ENCODE measurements at places on chromosomes 1 and 21.

GRCh38 chr1:1085911-1086841, 12.1 kb upstream of the RNF223 start:
- no peak for DNase-seq

DNA sequence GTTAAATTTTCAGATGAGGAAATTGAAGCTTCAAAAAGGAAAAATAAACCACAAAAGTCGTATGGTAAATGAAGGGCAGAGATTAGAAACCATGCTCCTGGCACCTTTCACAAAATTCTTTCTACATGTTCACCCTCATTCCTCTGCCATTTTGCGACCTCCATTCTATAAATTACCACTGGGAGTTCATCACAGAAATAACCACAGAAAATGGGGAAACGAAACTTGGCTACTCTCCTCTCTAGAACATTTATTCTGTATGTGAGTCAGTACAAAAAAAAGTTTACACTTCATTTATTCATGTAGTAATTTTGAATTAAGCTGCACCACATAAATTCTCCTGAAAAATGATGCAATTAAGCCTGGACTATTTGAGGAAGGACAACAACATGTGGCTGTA, 320.9 kb upstream of the C1orf87 start:
- DNase-seq, result no peak

DNA sequence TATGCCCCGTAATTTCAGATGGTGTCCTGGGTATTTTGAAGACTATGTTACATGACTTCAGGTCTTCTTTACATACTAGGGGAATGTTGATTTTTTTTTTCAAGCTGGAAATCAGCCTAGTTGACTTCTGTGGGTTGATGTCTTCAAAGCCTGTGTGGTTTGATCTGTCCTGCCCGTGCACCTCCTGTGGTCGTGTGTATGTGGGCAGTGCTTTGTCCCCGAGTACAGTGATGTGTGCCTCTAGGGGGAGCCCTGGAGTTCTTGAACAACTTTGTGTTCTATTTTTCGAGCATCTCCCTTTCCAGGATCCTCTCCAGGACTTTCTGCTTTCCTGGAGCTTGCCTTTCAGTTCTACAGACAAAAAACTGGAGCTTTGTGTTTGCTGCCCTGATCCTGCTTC, 28.9 kb downstream of the OBSCN start:
- no peak for DNase-seq

- DNase-seq, result no peak
These were observed 20.2 kb downstream of the TMEM63A start for GRCh38 chr1:225861834-225862580.

- no peak for DNase-seq
These were observed 1.0 kb downstream of the APOA2 start for GRCh38 chr1:161222175-161223019.

GRCh38 chr1:57683037-57683942, 259.4 kb upstream of the DAB1 start:
- peak; percentile 46 for DNase-seq

DNA sequence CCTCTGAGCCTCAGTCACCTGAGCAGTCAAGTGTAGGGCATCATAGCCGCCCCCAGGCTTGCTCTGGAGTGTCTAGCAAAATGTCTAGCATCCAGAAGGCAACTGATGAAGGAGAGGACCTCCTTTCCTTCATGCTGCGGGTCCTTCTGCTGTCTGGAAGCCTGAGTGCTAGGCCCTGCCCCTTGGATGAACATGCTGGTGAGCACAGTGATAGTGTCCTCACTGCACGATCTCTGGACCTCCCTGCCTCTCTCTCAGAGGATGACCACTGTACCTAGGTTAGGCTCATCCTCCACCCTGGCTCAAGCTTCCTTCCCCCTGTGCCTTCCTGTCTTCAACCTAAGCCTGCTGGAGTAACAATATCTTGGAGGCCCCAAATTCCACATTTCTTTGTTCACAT, 128.6 kb downstream of the TENT5C start:
- no peak for DNase-seq

DNA sequence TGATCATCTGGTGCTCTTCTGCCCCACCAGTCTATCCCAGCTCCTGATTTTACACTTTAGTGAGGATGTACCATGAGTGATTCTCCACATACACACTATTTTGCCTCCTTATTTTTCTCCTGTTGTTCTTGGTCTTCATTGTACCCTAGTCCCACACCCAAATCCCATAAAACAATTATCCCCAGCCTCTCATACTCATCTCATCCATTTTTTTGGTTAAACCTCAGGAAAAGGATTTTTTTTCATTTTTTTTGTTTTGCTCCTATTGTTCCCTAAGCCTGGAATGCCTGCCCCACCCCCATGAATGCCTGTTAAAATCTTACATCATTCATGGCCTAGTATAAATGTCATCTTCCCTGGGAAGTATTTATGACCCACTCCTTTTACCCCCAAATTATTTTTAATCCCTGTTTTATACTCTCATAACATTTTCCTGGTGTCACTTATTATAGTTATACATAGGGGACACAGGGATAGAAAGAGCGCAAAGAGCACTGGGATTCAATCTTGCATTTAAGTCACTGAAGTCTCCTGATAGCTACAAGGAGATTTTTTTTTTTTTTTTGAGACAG, 4.9 kb upstream of the LINGO4 start:
- no peak for DNase-seq

DNA sequence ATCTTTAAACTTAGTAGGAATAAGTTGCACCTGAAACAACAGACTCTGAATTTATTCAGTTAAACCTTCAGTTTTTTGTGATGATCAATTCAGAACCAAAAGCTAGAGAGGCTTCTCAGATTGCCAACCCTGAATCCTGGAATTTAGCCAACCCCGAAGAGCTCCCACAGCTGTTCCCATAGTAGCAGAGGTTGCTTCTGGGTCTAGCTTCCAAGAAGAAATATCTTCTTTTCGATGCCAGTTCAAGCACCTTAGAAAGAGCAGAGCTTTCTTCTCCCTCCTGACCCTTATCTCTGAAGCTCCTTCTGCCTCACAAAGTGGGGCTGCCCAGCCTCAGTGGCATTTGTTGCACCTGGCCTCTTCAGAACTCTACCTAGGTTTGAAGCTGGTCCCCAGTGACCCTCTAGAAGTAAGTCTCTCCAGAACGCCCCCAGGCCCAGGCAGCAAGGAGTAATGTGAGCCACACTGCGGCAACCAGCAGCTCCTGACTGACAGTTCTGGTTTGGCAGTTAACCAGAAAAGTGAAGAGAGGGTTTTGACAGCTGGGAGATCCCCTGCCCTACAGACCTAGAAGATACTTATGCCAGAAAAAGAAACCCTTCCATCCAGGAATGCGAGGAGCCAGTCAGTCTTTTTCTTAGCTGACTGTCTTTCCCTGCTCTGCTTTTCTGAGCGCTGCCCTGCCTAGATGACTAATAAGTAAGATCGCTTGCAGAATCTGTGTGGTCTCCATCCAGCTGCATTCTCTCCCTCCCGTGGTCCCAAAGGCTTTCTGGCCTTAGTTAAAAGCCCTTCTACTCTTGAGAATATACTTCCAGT, 165.9 kb downstream of the ADGRL4 start:
- peak; percentile 79 for DNase-seq

GRCh38 chr21:16708101-16708835, 804.6 kb upstream of the CXADR start:
- DNase-seq, result peak; percentile 52

- peak; percentile 43 for DNase-seq
These were observed 15.5 kb upstream of the CITED4 start for GRCh38 chr1:40877698-40878097.

GRCh38 chr21:14414932-14415508, 32.1 kb upstream of the HSPA13 start:
- peak; percentile 2 for DNase-seq

- no peak for DNase-seq
These were observed 103.2 kb downstream of the BEND5 start for GRCh38 chr1:48673332-48674105.

- DNase-seq, result no peak
These were observed 7.8 kb downstream of the ETS2 start for GRCh38 chr21:38813547-38813946.

DNA sequence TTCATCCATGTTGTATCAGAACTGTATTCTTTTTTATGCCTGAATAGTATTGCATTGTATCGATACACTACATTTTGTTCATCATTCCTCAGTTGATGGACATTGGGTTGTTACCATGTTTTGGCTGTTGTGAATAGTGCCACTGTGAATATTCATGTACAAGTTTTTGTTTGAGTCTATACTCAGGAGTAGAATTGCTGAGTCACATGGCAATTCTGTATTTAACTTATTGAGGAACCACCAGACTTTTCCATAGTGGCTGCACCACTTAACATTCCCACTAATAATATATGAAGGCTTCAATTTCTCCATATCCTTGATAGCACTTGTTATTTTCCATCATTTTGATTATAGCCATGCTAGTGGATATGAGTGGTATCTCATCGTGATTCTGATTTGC, 56.2 kb downstream of the ALG6 start:
- DNase-seq, result no peak

DNA sequence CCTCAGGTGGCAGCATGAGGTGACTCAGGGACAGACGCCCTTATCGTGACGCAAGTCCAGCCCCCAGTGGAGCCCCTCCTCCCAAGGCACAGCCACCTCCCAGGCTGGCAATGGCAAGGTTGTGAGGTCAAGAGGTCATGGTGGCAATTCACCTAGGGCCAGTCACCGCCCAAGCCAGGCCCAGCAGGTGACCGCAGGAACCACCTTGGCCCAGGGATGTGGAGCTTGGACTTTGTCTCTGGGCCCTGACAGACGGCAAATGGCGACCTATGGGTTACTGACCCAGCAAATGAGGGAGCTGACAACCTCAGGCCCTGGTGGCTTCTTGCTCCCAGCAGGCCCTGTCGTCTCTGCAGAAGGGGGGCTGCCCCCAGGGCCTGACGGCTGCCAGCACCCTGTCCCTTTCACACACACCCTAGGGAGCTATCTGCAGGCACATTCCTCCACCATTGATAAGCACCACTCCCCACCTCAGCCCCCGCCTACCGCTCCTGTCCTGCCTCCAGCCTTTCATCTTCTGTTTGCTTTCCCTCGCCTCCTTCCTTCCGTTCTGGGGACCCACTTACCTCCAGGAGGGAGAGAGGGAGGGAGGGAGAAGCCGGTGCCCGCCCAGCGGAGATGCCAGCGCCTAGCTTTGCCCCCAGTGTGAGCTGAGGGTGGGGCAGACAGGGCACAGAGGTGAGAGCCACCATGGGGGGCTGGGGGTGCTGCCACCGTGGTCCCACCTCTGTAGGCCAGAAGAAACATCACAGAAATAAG, 12.1 kb downstream of the EPHA2 start:
- no peak for DNase-seq

GRCh38 chr1:219304227-219305226, 130.8 kb downstream of the LYPLAL1 start:
- DNase-seq, result no peak

- DNase-seq, result no peak
These were observed 49.2 kb upstream of the IGSF21 start for GRCh38 chr1:18058206-18058921.

- DNase-seq, result no peak
These were observed 2.7 kb downstream of the POU2F1 start for GRCh38 chr1:167223144-167224103.

DNA sequence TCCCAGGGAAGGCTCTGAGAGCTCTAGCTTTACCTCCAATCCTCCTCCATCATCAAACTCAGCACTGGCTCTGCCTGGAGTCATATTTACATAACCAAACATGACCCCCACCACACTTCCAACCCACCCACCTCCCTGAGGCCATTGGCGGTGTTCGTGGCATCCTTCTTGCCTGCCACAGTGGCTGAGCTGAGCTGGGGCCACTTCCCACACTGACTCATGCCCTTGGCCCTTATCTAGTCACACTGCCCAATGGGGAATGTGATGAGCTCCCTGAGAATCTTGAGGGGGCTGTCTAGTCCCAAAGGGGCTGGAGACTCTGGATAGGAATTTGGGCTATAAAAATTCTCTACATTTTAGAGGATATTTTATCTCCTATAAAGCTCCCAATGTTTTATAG, 230.9 kb upstream of the IRF2BP2 start:
- DNase-seq, result no peak

GRCh38 chr1:232622378-232622777, 7.6 kb downstream of the SIPA1L2 start:
- no peak for DNase-seq

DNA sequence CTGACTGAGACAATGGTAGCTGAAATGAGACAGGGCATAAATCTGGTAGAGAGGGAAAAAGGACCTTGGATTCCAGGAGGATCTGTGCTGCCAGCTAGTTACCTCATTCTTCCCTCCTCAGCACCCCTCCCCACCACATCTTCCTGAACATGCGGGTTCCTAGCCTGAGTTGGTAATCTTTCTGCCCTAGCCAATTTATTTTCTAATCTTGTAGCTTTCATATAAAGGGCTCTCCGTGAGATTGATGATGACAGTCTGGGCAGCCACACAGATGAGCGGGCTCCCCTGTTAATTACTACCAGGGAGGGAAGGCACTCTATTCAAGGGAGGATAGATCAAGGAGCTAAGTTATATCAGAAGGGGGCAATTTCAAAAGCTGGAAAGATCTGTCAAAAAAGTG, 20.2 kb downstream of the ARHGEF11 start:
- no peak for DNase-seq

- peak; percentile 60 for DNase-seq
These were observed 283.1 kb downstream of the LMX1A start for GRCh38 chr1:165073185-165074007.

DNA sequence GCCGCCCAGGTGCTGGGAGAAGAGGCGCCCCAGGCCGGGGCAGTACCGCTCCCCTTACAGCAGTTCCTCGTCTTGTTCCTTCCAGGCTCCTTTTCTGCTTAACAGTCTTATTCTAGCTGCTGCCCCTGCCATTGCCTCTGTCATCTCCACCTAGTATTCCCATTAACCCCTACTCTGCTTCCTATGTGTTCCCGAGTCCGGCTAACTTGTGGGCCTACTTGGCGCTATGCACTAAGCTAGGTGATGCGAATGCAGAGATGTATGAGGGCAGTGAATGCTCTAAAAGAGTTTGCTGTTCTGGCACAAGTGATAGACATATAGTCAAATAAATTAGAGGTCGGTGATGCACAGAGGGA, 276 bp upstream of the IQGAP3 start:
- no peak for DNase-seq

DNA sequence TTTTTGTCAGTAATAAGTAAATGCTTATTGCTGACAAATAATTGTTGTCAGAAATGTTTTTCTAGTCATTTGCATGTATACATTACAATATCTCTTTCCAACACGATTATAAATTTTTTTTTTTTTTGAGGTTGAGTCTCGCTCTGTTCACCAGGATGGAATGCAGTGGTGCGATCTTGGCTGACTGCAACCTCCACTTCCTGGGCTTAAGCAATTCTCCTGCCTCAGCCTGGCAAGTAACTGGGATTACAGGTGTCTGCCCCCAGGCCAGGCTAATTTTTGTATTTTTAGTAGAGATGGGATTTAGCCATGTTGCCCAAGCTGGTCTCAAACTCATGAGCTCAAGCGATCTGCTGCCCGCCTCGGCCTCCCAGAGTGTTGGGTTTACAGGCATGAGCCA, 72.0 kb upstream of the ATF3 start:
- no peak for DNase-seq

Data from muscle of back (tissue), 13 donors.